ENCODE measurements at places on chromosomes 12 and 14. TPM values are rescaled to one million over a fixed set of nuclear protein-coding genes. Genes with fewer than 3 reads are reported as not detected.

GPRC5A gene
- not detected for total RNA-seq

GRCh38 chr12:57895389-57896114, 45.8 kb upstream of the ATP23 start:
- DNase-seq, result no peak

NEUROD4 gene
- total RNA-seq, result not detected

MYL2 gene
- total RNA-seq, result not detected

GRCh38 chr12:12540261-12541013, 22.2 kb downstream of the DUSP16 start:
- no peak for DNase-seq

- DNase-seq, result no peak
Observed at GRCh38 chr14:75350505-75351060, 72.0 kb downstream of the FOS start.

DNA sequence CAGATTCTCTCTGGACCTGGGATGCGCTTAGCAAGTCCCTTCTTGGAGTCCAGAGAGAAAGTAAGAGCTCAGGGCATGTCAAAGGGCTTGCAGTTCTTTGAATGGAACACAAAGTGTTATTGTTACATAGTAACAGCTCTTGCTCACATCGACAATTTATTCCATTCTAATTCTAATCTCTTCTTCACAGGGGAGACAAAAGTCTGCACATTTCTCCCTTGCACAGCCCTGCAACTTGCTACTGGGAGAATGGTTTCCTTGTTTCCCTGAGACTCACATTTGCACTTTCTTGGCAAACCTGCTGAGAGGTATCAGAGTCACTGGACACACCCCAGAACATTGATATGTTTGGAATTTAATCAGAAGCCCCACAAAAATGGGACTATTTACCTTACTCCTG, 209.9 kb upstream of the IGF1 start:
- DNase-seq, result no peak

DNA sequence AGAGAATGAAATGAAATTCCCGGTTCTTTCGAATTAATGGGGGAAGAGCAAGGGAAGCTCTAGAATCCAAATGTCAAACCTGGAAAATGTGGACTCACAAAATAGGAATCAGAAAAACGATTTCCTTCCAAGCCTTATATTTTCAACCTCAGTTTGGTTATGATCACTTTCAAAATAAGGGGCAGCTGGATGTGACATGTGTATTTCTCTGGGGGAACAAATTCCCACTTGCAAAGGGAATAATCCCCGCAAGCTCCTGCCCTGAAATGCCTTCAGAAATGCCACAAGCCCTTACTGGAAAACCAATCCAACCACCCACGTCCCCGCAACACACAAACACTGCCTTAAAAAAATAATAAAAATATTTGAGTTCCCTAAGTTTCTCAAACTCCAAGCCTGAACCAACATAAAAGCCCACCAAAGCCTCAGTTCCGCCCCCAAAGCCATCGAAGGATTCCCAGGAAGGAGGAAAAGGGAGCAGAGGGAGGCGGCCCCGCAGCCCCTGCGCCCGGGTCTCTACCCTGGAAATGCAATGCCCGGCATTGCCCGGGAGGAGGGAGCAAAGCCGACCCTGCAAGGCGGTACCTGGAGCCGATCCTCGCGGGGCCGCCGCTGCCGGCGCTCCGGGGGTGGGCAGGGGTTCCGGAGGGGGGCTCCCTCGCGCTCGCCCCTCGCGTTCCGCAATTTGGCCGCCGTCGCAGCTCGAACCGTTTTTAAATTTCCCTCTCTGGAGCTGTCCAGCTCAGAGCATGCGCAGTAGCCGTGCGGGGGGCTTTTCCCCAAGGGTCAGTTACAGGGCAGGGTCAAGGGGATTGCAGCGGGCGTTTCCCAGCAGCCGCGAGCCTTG, at the start of gene FOXN4:
Gene FOXN4, minus strand, starts transcription at position 751 of the 847 bp plus-strand sequence. CDS start 963 bp downstream, outside the sequence.
- DNase-seq, result peak; percentile 92

TMEM179 gene
- total RNA-seq, result 3.2 TPM

DNA sequence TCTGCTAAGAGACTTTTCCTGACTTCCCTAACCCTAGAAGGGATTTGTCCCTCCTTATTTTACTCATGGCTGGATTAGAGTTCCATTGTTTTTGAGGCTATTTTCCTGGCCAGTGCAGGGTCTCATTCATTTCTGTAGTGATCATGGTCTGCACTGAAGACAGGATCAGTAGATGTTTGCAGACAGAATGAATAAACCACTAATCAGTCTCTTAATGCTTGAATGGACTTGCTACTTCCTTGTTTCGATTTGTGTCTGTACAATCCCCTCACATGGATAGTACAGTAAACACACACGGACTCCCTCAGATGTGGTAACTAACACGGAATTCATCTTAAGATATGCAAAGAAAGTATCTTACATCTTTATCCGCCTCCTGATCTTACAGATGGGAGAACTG, 102.6 kb upstream of the PRB2 start:
- no peak for DNase-seq

MGAT4C gene
- total RNA-seq, result 12.1 TPM

DNA sequence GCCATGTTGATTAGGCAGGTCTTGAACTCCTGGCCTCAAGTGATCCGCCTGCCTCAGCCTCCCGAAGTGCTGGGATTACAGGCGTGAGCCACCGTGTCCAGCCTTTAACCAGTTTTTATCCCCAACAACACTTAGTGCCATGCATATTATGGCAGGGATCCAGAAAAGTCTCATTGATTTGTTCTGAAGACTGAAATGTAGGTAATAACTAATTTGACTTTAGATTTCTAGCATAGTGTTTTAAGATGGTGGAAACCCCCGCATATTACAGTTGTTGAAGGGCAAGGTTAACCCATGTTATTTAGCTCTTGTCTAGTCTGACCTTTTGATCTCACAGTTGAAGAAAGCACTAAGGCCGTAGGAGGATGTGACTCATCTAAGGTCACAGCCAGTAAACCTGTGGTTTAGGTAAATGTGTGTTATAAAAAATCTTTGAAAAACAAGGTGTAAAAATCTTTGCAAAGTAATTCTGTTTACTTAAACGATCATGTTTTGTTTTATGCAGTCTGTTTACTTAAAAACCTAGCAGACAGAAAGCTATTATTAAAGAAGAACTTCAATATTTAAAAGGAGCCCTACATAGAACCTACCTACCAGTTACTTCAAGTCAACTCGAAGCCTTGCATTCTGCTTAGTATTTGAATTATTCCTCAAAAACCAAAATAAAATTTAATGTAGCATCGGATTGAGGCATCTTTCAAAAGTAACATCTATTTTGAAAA, 24.8 kb downstream of the BICDL1 start:
- no peak for DNase-seq

SMOC1 gene
- 0.11 TPM for total RNA-seq

DNA sequence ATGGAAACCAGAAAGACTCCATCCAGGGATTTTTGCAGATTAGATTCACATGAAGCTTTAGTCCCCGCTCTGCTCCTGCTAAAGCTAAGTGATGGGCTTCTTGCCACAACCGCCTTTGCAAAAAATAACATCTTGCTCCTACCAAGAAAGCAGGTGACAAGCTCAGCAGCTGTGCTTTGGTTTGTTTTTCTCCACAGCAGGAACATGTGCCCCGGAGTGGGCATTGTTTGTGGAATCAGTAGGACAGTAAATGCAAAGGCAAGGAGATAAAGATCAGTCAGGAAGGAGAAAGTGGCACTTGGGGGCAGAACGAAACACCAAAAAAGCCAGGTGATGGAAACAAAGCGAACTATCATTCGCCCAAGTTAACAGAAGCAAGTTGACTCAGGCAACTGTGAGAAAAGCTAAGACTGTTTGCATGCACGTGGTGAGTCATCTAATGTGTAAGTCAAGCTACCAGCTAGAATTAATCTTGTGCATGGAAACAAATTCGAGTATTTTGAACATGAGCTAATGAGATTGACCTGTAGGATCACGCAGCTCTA, 165.5 kb upstream of the PLXNC1 start:
- DNase-seq, result no peak

DNA sequence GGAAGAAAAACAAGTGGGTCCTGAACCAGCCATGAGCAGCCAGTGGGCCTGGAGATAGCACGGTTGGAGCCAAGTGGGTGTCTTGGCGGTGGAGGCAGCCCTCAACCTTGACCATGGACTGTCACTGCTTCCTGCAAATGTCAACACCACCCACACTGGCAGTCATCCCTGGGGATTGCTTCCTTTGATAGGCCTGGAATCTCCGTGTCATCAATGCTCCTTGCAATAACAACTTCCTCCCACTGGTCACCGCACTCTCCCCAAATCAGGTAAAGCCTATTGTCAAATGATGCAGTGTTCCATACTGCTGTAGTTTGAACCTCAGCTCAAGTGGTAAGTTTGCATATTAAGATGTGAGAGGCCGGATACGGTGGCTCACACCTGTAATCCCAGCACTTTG, 129.1 kb downstream of the NTF3 start:
- DNase-seq, result peak; percentile 51

SOAT2 gene
- not detected for total RNA-seq

MNAT1 gene
- total RNA-seq, result 57.4 TPM

ACSS3 gene
- total RNA-seq, result 18.3 TPM

REM2 gene
- total RNA-seq, result 0.73 TPM

- peak; percentile 42 for DNase-seq
Observed at GRCh38 chr14:20866963-20867362, 24.2 kb upstream of the RNASE3 start.

KRT71 gene
- not detected for total RNA-seq

TMTC3 gene
- total RNA-seq, result 35.4 TPM

GRCh38 chr12:59938190-59938962, 342.5 kb downstream of the SLC16A7 start:
- DNase-seq, result peak; percentile 1

GRCh38 chr12:85688837-85689236, 147.4 kb downstream of the RASSF9 start:
- peak; percentile 4 for DNase-seq

GRCh38 chr12:75981247-75982168, 50.1 kb downstream of the PHLDA1 start:
- no peak for DNase-seq

PHETA1 gene
- 10.1 TPM for total RNA-seq

DNA sequence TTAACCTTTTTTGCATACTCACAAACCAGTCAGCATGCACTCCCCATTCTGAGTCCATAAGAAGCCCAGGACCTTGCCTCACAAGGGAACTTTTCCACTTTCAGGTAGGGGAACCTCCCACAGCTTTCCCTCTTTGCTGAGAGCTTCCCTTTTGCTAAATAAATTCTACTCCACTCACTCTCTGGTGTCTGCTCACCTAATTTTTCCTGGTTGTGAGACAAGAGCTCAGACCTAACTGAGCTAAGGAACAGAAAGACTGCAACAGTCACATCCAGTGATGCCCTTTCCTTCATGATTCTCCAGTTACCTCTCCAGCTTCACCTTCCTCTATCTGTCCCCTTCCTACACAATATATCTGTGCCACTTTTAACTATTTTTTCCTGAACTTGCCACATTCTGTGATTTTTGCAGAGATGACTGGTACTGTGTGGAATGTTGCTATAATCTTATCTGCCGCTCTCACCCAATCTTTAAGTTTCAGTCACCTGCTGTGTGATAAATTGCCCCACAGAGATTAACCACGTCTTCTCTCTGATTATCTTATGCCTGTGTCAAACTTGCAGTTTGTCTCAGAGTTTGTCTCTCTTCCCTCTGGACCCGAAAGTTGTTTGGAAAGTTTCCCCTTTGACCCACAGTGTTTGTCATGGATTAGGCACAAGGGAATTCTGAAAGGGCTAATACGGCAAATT, 737.1 kb upstream of the FLRT2 start:
- no peak for DNase-seq

DNA sequence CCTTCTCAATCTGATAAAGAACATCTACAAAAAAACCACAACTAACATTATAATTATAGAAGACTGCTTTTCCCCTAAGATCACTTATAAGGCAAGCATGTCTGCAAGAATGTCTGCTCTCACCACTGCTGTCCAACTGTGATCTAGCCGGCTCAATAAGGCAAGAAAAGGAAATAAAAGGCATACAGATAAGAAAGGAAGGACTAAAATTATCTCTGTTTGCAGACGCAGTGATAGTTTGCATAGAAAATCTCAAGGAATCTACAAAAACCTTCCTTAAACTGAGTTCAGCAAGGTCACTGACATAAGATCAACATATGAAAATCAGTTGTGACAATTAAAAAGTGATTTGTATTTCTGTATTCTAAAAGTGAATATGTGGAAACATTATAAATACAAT, 138.0 kb upstream of the EGLN3 start:
- DNase-seq, result no peak

DNA sequence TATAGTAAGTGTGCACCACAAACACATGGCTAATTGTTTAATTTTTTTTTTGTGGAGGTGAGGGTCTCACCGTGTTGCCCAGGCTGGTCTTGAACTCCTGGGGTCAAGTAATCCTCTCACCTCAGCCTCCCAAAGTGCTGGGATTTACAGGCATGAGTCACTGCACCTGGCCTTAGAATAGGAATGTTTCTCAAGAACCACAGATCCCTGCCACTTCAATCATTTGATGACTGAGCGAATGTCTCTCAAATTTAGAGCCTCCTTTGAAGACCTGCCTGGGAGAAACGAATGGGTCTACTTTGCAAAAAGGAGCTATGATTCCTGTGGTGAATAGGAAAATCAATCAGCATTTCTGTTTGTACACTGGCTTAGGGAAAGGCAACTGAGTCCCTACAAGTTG, 33.5 kb upstream of the CHST11 start:
- DNase-seq, result no peak

- DNase-seq, result no peak
Observed at GRCh38 chr14:55873169-55873568, 245.0 kb upstream of the PELI2 start.

DNA sequence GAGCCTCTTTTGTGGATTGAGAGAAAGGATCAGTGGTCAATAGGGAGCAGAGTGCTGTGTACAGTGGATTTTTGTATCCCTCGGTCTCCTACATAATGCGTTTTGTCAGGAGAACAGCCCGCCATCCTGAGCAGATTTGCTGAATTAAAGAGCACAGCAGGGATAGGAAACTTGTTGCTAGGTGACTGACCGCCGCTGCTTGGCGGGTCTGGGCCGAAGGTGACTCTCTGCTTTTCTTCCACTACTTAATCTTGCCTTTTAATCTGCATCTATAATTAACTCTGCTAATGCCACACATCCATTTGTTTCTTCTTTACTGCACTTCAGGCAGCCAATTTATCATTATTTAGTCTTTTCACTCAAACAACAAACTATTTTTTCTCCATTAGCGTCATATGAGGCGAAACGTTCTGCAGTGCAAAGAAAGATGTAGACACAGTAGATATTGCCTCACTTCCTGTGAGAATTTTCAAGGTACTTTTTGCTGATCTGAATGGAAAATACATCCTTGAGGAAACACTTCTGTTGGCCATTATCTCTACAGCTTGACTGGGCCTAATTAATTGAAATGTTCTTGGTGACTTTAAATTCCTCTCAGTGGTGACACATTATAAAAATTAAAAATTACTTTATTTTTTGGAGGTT, 108.0 kb downstream of the PPM1A start:
- DNase-seq, result peak; percentile 34

GRCh38 chr14:89330236-89331002, 86.6 kb downstream of the FOXN3 start:
- no peak for DNase-seq

UTP20 gene
- total RNA-seq, result 26.6 TPM

Data from H7 (cell line).